ENCODE measurements at places on chromosomes 4 and X.

DNA sequence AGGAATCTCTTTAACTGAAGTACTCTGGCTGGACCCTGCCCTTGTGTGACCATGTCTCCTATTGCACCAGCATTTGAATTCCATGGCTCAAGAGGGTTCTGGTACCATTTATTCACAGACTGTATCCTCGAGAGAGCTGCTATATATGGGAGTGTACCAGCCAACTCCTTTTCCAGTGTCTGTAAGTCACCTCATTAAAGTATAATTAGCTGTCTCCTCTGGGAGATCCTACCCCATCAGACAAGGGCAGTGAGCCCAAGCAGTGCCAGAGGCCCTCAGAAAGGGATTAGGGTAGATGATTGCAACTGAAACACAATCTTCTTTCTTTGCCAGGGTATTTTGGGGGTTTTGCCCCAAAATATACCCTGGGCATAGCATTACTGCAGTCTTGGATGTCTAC is 31.6 kb downstream of the GNL3L start:
- no peak for DNase-seq

DNA sequence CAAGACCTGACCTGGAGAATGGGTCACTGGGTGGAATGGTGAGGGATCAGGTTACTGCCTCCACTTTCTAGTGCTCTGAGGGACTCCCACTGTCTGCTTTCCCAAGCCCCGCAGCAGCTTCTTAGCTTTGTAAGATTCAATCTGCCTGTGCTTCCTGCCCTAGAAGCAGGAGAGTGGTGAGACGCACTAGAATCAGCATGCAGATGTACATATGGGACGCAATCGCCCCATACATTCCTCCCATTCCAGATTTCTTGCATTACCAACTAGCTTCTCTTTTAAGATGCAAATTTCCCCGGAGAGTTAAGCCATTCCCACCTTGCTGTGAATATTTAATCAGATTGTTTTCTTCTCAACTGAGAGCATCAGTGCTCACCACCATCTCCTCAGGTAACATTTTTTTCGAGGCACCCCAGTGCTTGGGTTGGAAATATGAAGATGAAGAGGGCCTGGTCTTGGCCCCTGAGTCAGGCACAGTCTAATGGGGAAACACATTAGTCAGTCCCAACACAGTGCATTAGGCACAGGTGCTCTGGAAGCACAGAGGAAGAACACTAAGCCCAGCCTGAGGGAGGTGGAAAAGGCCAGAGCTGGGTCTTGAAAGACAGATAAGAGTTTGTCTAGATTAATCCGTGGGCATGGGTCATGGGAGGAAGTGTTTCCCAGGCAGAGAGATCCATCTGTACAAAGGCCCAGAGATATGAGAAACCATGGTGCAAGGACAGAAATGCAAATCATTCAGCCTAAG is 66.7 kb upstream of the PRPS1 start:
- DNase-seq: no peak

- DNase-seq: no peak
Observed at GRCh38 chrX:18542905-18543304, 117.5 kb downstream of the CDKL5 start.

- DNase-seq: no peak
Observed at GRCh38 chrX:103704863-103705262, 5.8 kb upstream of the TMEM31 start.

- no peak for DNase-seq
Observed at GRCh38 chrX:14927401-14927800, 54.2 kb downstream of the MOSPD2 start.

DNA sequence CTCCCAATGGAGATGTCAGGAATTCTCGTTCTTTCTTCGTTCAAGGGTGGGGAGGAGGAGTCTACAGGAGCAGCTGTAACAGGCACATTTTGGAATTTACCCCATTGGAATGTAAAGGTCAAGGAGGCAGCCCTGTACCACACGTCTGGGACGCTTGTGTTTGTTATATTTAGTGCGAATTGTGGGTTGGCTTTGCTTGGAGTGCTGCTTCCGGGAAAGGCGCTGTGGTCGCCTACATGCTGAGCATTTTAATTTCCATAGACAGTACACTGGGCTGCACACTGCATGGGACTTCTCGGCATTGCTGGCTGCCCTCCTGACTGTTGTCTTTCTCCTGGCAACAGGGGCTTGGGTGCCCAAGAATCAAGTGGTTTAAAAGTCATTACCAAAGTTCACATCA is 12.8 kb downstream of the GYG2 start:
- no peak for DNase-seq

GRCh38 chr4:153466081-153466948 is at the start of gene TMEM131L:
Gene TMEM131L, plus strand, starts transcription at chr4:153466360. Its CDS starts 38 bp downstream, at chr4:153466398.
- peak; percentile 60 for DNase-seq

DNA sequence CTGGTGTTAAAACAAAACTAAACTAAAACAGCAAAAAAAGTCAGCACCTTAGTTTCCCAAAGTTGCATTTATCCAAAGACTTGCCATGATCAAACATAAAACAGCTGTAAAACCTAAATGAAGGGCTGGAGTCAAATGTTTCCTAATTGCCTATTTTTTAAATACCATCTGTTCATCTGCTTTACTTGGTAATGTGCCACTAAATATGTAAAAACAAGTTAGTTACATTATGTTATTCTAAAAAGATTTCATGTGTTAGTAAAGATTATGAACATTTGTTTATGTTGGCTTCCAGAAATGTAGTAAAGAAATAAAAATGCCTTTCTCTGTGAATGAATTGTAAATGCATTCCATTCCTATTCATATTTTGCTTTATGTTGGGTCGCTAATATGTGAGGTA is 977.8 kb downstream of the FSTL5 start:
- DNase-seq: no peak

GRCh38 chr4:7103607-7104365 is 35.9 kb upstream of the GRPEL1 start:
- DNase-seq: no peak

GRCh38 chrX:122219226-122219625 is 964.9 kb upstream of the GRIA3 start:
- DNase-seq: no peak
